ENCODE measurements at places on chromosomes 11 and 22.

DNA sequence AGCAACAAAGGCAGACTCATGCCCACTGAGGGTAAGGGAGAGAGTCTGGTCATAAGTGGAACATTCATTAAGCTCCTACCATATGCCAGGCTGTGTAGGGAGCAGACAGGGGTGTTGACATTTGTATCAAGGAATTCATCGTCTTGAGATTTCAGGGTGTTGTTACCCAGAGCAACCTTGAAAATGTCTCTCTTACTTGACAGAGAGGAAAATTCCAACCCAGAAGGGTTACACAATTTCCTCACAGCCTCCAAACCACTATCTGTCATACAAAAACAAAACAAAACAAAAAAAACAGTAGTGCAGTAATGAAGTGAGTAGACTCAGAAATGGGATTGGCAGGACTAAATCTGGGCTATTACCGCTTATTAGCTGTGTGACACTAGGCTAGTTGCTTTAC lies 113.2 kb downstream of the MIAT start:
- no peak for DNase-seq

DNA sequence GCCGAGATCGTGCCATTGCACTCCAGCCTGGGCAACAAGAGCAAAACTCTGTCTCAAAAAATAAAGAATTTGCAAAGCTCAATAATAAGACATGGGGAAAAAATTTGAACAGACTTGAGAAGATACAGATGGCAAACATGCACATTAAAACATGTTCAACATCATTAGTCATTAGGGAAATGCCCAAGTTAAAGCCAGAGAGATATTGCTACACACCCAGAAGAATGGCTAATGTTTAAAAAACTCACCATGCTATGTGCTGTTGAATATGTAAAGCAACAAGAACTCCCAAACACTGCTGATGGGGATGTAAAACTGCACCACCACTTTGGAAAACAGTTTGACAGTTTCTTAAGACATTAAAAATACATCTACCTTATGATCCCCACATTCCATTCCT lies 12.6 kb downstream of the LRRC75B start:
- DNase-seq = peak; percentile 74

DNA sequence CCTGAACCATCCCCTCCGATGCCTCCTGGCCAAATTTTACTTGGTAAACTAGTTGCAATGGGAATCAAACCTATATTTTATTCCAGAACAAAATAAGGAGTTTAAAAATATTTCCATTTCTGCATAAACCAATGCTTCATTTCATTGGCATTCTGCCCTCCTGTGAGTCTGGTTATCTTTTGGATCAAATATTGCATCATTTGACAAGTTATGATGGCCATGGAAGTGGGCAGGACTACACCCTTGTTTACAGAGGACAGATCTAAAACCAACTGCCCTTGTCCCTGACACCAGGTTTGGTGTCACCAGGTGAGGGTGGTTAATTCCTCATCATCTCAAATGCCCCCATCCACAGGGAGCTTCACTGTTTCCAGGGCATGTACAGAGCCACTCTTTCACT lies 28.2 kb upstream of the E2F8 start:
- no peak for DNase-seq

DNA sequence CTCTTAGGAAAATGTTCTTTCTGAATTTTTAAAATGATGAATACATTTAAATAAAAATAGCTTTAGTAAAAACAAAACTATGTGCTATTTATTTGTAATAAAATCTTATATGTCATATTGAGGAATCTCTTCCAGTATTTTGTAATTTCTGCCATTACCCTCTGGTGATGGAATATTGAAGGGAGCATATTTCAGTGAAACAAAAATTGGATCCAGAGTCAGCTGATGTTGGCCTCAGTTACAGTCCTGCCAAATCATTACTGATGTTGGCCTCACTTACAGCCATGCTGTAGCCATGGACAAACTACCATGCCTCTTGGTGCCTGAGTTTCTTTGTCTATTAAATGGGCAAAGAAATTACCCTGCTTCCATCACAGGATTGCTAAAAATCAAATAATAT lies 133.2 kb downstream of the SLC1A2 start:
- no peak for DNase-seq

DNA sequence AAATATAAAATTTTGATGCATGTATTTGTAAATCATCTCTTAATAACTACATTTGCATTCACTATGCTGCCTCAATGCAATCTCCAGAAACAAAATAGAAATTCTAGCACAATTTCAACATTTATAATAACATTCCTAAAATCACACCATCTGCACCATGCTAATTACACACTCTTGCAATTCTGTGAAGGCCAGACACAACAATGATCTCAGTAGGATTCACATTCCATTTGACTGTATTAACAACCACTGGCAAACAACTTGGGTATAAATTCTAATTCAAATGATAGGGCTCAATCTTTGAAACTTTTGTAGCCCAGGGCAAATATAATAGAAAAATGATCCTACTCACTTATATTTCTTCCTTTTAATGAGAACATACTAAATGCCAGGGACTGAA lies 25.9 kb downstream of the RAB6A start:
- DNase-seq = peak; percentile 28

GRCh38 chr11:92978271-92979111 lies 9.0 kb downstream of the MTNR1B start:
- DNase-seq = peak; percentile 71

GRCh38 chr11:129861702-129862522 lies 33.5 kb downstream of the NFRKB start:
- peak; percentile 97 for DNase-seq

GRCh38 chr11:131422496-131422895 lies 52.1 kb downstream of the NTM start:
- peak; percentile 35 for DNase-seq

GRCh38 chr22:48635816-48636215 lies 1191.9 kb downstream of the BRD1 start:
- no peak for DNase-seq

GRCh38 chr11:23767576-23767975 lies 729.3 kb upstream of the LUZP2 start:
- no peak for DNase-seq

DNA sequence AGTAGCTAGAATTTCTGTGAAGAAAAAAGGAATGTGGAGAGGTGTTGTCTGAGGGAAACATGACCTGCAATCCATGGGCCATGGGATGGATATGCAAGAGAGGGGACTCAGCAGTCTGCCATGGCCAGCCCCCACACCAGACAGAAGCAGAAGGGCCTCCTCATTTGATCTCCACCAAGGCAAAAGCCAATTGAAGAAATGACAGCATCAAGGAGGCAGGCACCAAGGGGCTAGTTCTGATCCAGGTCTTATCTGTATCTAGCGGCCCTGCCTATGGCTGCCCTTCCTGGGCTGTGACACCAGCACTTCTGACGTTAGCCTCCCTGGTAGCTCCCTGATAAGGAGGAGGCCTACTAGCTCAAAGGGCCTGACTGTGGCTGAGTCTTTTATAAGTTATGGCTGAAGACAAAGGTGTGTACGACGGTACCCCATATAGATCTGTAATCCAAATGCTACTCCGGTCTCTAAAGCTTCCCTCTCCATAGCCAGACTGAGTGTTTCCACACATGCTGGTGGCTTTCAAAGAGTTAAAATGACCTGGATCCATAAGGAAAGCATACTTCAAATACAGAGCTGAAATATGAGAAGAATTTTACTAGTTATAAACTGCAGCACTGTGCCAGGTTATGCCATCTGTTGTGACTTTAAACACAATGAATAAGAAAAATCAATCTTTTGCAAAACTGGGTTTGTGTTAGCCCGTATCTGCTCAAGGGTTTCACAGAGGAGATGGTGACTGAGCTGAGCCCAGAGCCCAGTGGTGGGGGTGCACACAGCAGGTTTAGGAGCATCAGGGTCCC lies 34.4 kb downstream of the HIRA start:
- DNase-seq = no peak

DNA sequence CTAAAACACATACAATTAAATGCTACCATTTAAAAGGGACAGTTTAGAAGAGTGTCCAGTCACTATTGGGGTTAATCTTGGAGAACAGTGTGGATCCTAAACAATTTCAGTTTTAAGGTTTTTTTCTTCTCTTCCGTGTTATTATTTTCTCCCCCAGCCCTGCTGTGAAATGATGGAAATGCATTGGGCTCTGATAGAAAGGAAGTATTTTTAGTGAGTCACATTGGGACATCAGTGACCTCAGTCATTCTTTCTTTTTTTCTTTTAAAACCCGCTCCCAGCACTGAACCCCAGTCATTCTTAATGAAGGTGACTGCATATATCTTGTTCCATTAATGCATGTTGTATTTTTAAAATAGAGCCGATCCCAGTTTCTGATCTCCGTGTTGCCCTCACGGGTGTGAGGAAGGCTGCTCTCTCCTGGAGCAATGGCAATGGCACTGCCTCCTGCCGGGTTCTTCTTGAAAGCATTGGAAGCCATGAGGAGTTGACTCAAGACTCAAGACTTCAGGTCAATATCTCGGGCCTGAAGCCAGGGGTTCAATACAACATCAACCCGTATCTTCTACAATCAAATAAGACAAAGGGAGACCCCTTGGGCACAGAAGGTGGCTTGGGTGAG lies 93.2 kb upstream of the OR4B1 start:
- no peak for DNase-seq

- DNase-seq = peak; percentile 88
Measured at GRCh38 chr11:102757823-102758549, 22.4 kb downstream of the MMP10 start.

GRCh38 chr22:36358533-36359469 lies 29.0 kb downstream of the MYH9 start:
- peak; percentile 59 for DNase-seq

GRCh38 chr11:125263268-125263790 lies 98.8 kb downstream of the PKNOX2 start:
- peak; percentile 64 for DNase-seq

- peak; percentile 83 for DNase-seq
Measured at GRCh38 chr11:63614136-63614671, at the start of gene PLAAT3. PLAAT3 (minus strand) TSS chr11:63614433; CDS start chr11:63614014, 419 bp downstream.

Measured in kidney tubule cell (primary cell).